ENCODE measurements at places on chromosomes 16 and 17.
A peak's percentile ranks its signal among the peaks of the same experiment; 100 is the strongest.

DNA sequence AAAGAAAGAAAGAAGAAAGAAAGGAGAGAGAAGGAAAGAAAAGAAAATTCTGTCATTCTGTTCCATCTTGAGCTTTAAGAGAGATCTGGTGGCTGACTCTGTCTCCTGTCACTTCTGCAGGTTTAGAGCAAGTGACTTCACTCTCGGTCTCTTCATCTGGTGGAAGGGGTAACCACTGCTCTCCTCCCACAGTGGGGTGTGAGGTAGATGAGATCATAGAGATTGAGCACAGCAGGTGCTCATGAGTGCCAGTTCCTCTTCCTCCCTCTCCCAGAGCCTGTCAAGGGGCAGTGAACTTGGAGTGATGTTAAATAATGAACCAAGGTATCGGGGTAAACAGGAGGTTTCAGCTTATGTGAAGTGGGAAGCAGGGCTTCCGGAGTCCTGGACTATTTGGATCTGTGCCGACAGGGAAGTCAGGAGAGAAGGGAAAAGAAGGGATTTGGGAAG lies 47.7 kb downstream of the BEAN1 start:
- peak; percentile 12 for DNase-seq

GRCh38 chr16:27027971-27028370 lies 38.8 kb upstream of the C16orf82 start:
- DNase-seq, result no peak

DNA sequence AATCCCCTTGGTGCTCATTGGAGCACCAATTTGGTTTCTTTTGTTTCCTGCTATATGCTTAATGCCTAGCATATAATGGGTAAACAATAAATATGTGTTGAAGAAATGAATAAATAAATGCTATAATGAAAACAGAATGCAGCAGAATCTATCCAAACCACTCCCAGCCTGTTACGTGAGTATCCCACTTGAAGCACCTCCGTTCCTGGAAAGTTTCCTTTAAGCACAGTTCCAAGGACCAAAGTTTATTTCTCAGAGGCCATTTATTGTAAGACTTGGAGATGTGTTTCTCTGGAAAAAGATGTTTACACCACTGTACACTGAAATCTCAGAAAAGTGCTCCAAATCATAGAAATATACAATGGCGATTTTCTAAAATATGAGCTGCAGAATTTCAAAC lies 187.0 kb downstream of the SOX9 start:
- no peak for DNase-seq

GRCh38 chr17:63998721-63999679 lies 849 bp downstream of the PRR29 start:
- DNase-seq, result no peak

Data from activated CD8-positive, alpha-beta memory T cell treated with anti-CD3 and anti-CD28 coated beads for 1 hour (primary cell).